ENCODE measurements at places on chromosomes 4 and X.

- H3K4me1 ChIP-seq: peaks cover 11% of the 10 kb centered on the region
- no peak overlapping the region for H3K4me3 ChIP-seq
- no peaks in the 10 kb centered on the region for H3K36me3 ChIP-seq
- H3K27me3 ChIP-seq: no peaks in the 10 kb centered on the region
- no peak for DNase-seq
Observed at GRCh38 chrX:30910124-30910860, 21.2 kb upstream of the TAB3 start.

DNA sequence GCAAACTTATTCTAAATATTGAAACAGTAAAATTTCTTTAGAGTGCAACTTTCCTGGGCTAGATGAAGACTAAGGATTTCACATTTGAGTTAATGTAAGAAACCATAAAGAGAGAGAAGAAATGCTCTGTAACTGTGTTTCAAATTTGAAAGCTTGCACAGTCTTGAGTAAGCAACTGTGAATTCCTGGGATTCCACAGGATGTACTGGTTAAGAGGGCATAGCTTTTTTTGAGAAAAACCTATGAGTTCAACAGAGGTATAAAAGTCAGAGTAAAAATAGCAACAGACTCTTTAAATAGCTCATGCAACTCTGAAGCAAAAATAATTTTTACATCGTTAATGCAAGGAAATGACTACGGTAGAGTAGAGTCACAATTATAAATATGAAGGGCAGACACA lies 25.5 kb downstream of the ZNF330 start:
- peaks cover 5% of the 10 kb centered on the region for H3K27me3 ChIP-seq
- no peak for DNase-seq
- no peaks in the 10 kb centered on the region for H3K36me3 ChIP-seq
- peaks cover 6% of the 10 kb centered on the region for H3K4me1 ChIP-seq
- H3K27ac ChIP-seq: no peak overlapping the region

DNA sequence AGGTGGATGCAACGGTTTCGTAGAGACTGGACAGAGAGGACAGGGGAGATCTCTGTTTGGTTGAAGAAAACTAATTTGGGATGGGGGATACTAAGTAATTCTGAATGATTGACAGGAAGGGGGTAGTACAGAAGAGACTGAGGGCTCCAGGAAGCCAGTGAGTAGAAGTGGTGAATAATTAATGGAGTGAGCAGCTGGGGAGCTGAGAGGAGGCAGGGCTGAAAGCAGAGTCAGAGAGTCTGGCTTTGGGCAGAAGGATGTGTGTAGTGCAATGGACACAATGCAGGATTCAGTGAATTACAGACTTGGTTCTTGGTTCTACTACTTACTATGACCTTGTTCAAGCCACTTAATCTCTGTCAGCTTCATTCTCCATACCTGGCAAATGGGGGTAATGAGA lies 161.7 kb downstream of the RBMX2 start:
- H3K4me1 ChIP-seq: no peaks in the 10 kb centered on the region
- no peaks in the 10 kb centered on the region for H3K27me3 ChIP-seq
- no peaks in the 10 kb centered on the region for H3K36me3 ChIP-seq

DNA sequence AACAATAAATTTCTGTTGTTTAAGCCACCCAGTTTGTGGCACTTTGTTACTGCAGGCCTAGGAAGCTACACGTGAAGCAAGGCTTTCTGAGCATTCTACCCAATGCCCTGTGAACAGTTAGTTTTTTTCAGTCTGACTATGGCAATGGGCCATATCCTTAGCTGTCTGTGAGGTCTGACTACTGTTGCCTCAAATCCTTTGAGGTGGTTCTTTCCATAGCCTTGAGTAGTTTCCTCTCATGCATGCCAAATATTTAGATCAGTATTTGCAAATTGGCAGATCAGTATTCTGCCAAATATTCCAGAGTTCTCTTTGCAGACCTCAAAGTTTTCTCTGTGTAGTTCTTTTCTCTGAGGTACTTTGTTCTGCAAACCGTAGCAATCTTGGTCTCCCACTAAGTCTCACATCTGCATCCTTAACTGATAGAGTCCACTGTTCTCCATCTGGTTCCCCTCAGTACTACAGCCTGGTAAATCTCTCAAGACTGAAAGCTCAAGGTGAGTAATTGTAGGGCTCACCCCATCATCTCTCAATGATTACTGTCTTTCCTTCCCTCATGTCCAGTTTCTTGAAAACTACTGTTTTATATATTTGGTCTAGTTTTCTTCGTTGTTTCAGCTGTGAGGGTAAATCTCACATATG lies 984.9 kb upstream of the INTU start:
- no peak overlapping the region for H3K27ac ChIP-seq
- H3K4me1 ChIP-seq: no peaks in the 10 kb centered on the region
- no peaks in the 10 kb centered on the region for H3K36me3 ChIP-seq
- DNase-seq: no peak
- no peak overlapping the region for H3K4me3 ChIP-seq

GRCh38 chr4:110034026-110034393 lies 121.3 kb downstream of the EGF start:
- no peaks in the 10 kb centered on the region for H3K36me3 ChIP-seq
- peaks cover 8% of the 10 kb centered on the region for H3K4me1 ChIP-seq
- H3K27ac ChIP-seq: no peak overlapping the region
- no peak overlapping the region for H3K4me3 ChIP-seq
- H3K27me3 ChIP-seq: peaks cover 34% of the 10 kb centered on the region
- no peak for DNase-seq

DNA sequence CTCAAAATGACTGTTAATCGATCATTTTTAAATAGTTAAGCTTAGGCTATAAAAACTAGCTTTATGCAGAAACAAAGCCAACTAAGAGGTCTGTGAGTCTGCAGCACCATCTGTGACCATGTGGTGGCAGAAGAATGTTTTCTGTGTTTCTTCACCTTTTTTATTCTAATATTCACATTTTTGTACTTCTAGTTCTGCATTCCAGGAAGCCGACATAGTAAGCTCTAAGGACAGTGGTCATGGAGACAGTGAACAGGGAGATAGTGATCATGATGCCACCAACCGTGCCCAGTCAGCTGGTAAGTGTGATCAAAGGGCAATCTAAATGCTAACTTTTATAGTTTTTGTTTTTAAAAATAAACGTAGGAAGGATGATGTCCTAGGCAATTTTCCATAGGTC lies 5.6 kb downstream of the PCDH10 start:
- no peak for DNase-seq
- H3K4me1 ChIP-seq: peaks cover 9% of the 10 kb centered on the region
- H3K27ac ChIP-seq: no peak overlapping the region
- peaks cover 39% of the 10 kb centered on the region for H3K27me3 ChIP-seq
- H3K36me3 ChIP-seq: no peaks in the 10 kb centered on the region

DNA sequence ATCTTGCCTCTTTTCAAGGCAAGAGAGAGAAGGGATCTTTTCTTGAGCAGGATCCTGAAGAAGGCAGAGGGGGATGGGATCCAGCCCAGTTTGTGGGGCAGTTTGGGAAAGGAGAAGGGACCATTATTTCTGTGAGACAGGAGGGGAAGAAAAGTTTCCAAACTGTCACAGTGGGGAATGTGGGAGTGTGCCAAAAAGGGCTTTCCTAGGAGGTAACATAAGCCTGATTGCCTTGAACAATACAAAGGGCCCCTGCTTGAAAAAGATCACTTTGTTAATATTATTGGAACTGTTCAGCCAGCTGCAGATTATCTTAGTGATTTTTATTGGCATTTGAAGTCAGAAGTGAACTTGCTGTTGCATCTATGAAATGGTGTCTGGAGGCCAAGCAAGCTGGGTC lies 55.2 kb downstream of the MTM1 start:
- no peaks in the 10 kb centered on the region for H3K27me3 ChIP-seq
- peaks cover 14% of the 10 kb centered on the region for H3K36me3 ChIP-seq
- no peak overlapping the region for H3K4me3 ChIP-seq
- peaks cover 15% of the 10 kb centered on the region for H3K4me1 ChIP-seq

- H3K36me3 ChIP-seq: peaks cover 12% of the 10 kb centered on the region
- H3K4me1 ChIP-seq: no peaks in the 10 kb centered on the region
- no peak overlapping the region for H3K27ac ChIP-seq
- no peak overlapping the region for H3K4me3 ChIP-seq
- DNase-seq: no peak
- no peaks in the 10 kb centered on the region for H3K27me3 ChIP-seq
Observed at GRCh38 chrX:68588602-68589371, 58.7 kb upstream of the STARD8 start.

DNA sequence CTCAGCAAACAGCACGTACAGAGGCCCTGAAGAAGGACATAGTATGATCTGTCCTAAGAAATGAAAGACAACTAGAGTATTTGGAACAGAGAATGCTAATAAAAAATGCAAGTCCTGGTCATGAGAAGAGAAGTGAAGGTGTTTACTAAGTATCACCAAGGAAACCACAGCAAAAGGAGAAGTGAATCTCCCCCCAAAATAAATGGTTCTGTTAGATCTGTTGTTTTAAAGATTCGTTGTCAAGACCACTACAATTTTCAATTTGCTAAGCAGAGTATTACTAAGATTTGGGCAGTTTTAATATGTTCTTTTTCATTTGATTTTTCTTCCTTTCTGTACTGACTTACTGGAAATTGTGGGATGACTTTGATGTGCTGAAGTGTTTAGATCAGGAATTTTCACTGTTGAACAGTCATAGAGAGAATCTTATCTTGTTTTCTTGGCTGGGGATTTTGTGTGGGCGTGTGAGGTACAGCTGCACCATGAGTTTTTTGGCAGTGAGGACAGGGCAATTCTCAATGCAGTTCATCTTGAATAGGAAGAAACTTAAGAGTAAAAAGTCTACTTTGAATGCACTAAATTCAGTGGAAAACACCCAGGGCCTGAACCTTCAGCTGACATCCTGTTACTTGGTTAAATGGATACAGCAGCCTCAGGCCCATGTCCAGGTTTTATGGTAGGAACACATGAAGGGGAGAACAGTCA lies 132.2 kb downstream of the STIM2 start:
- H3K27me3 ChIP-seq: no peaks in the 10 kb centered on the region
- H3K4me3 ChIP-seq: no peak overlapping the region
- H3K36me3 ChIP-seq: peaks cover 36% of the 10 kb centered on the region
- peak; percentile 42 for DNase-seq
- peaks cover 28% of the 10 kb centered on the region for H3K4me1 ChIP-seq

- H3K27ac ChIP-seq: no peak overlapping the region
- H3K36me3 ChIP-seq: no peaks in the 10 kb centered on the region
- H3K27me3 ChIP-seq: no peaks in the 10 kb centered on the region
- no peak for DNase-seq
- no peaks in the 10 kb centered on the region for H3K4me1 ChIP-seq
Observed at GRCh38 chr4:59966758-59967157, 1233.4 kb upstream of the ADGRL3 start.

- H3K4me3 ChIP-seq: no peak overlapping the region
- H3K27ac ChIP-seq: no peak overlapping the region
- peaks cover 4% of the 10 kb centered on the region for H3K36me3 ChIP-seq
- no peak for DNase-seq
Observed at GRCh38 chr4:3283483-3283882, 9.3 kb upstream of the RGS12 start.

- H3K4me3 ChIP-seq: no peak overlapping the region
- H3K27ac ChIP-seq: no peak overlapping the region
- H3K36me3 ChIP-seq: no peaks in the 10 kb centered on the region
Observed at GRCh38 chr4:90733211-90733610, 606.0 kb downstream of the CCSER1 start.

DNA sequence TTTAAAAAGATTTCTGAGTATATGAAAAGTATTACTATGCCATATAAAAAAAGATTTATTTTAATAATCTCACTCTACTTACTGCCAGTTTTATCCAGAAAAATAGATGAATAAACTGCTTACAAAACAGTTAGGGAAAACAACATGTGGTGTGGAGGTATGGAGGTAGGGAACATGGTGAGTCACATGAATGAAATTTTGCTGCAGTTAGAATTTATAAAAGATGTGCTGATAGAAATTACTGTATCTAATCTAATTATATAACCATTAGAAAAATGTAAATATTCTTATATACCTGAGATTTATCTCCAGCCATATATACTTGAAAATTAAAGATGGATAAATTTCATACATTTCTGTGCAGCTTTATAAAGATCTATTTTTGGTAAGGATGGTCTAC lies 184.0 kb upstream of the ANK2 start:
- H3K36me3 ChIP-seq: no peaks in the 10 kb centered on the region
- no peak for DNase-seq
- H3K27ac ChIP-seq: no peak overlapping the region
- no peaks in the 10 kb centered on the region for H3K4me1 ChIP-seq
- no peaks in the 10 kb centered on the region for H3K27me3 ChIP-seq
- no peak overlapping the region for H3K4me3 ChIP-seq
